Dorsolateral prefrontal cortex (tissue), 122 donors: ENCODE measurements at places on chromosomes 16 and 17. TPM values are rescaled to one million over a fixed set of nuclear protein-coding genes. Genes with fewer than 3 reads are reported as not detected.

FBXW10B gene
- total RNA-seq: 0.54 TPM

NUP93 gene
- 104 TPM for total RNA-seq

KRTAP3-1 gene
- not detected for total RNA-seq

GDPD3 gene
- 5.4 TPM for total RNA-seq

SLC13A2 gene
- 0.49 TPM for total RNA-seq
